ENCODE measurements at places on chromosomes 4 and X. TPM values are rescaled to one million over a fixed set of nuclear protein-coding genes. Genes with fewer than 3 reads are reported as not detected.

DNA sequence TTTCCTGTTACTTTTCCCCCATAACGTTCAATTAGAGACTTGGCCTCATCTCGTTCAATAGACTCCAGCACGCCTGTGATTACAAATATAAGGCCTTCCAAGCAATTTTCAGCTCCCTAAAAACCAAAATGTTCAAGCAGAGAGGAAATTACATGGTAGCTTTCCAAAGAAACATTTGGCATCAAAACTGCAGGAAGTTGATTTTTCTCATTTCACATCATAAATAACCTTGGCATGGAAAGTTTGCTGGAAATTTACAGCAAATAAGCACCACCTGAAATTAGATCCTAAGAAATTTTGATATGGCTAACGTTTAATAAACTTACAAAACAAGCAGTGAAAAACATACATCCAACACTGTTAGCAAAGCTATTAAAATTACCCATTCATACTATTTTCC is 53.3 kb downstream of the RFC1 start:
- H3K36me3 ChIP-seq = peaks cover 91% of the 10 kb centered on the region
- no peaks in the 10 kb centered on the region for H3K27me3 ChIP-seq
- H3K4me1 ChIP-seq = no peaks in the 10 kb centered on the region
- no peak for DNase-seq
- H3K27ac ChIP-seq = no peak overlapping the region

GRCh38 chrX:136192839-136193414 is 45.6 kb downstream of the FHL1 start:
- DNase-seq = no peak
- H3K36me3 ChIP-seq = no peaks in the 10 kb centered on the region
- peaks cover 14% of the 10 kb centered on the region for H3K4me1 ChIP-seq
- no peak overlapping the region for H3K27ac ChIP-seq
- no peaks in the 10 kb centered on the region for H3K27me3 ChIP-seq

- no peak overlapping the region for H3K27ac ChIP-seq
- no peak for DNase-seq
- peaks cover 26% of the 10 kb centered on the region for H3K4me1 ChIP-seq
- no peak overlapping the region for H3K4me3 ChIP-seq
Measured at GRCh38 chrX:155068165-155068564, 2.8 kb downstream of the CMC4 start.

GRCh38 chr4:133320576-133321170 is 171.6 kb downstream of the PCDH10 start:
- peak; percentile 1 for DNase-seq
- no peaks in the 10 kb centered on the region for H3K27me3 ChIP-seq
- no peak overlapping the region for H3K4me3 ChIP-seq
- H3K27ac ChIP-seq = no peak overlapping the region
- H3K4me1 ChIP-seq = no peaks in the 10 kb centered on the region

DNA sequence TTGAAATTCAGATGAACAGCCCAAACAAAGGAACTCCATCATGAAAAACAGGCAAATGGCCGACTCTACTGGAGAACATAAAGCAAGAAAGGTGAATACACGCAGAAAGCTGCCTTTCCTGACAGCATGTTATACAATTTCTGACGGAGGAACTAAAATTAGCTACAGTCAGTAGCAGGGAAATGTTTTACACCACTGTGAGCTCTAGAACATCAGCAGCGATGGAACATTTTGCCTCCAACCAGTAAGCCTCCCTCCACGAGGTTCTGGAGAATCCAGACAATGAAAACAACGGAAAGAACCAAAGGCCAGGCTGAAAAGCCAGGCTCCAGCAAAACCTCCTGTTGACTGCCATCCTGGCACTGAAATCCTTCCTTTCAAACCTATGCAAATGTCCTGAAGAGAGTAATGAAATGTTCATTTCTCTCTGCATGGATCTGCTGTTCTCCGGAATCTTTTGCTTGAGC is 78.9 kb downstream of the IRF2 start:
- peaks cover 74% of the 10 kb centered on the region for H3K36me3 ChIP-seq
- H3K27ac ChIP-seq = peak overlapping the region; percentile 9
- peaks cover 27% of the 10 kb centered on the region for H3K4me1 ChIP-seq
- H3K4me3 ChIP-seq = peak overlapping the region; percentile 12

- H3K4me1 ChIP-seq = no peaks in the 10 kb centered on the region
- no peak for DNase-seq
- no peak overlapping the region for H3K27ac ChIP-seq
- no peaks in the 10 kb centered on the region for H3K36me3 ChIP-seq
- H3K4me3 ChIP-seq = no peak overlapping the region
Measured at GRCh38 chrX:151695583-151696340, 504 bp downstream of the PRRG3 start.

DNA sequence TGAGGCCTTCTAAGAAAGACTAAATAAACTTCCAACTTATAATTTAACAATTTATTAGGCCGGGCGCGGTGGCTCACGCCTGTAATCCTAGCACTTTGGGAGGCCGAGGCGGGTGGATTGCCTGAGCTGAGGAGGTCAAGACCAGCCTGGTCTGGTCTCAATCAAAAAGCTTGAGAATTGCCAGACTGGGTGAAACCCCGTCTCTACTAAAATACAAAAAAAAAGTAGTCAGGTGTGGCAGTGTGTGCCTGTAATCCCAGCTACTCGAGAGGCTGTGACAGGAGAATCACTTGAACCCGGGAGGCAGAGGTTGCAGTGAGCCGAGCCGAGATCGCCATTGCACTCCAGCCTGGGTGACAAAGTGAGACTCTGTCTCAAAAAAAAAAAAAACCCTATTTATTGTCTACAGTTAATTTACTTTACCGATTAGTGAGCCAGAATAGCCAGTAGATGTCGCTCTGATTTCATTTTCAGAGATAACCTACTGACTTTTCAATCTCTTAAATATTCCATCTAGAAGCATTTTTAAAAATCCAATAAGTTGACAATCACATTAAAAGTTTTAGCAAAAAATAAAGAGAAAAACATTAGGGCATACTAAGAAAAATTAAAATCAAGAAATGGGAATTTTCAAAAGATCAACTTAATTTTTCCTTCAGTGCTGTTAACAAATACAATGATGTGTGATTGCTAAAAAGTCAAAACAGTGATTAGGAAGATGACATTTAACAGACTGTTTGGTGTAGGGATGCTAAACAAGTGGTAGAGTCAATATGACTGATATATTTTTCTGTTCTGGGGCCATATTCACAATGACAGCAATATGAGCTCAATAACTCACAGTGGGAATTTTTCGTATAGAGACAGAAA is 4.3 kb upstream of the SHROOM3 start:
- H3K4me3 ChIP-seq = no peak overlapping the region
- DNase-seq = peak; percentile 65
- H3K27ac ChIP-seq = no peak overlapping the region
- H3K4me1 ChIP-seq = peaks cover 7% of the 10 kb centered on the region
- H3K36me3 ChIP-seq = no peaks in the 10 kb centered on the region

The NEXMIF gene
- total RNA-seq = 2.3 TPM

The CCDC160 gene
- not detected for total RNA-seq

The PDE5A gene
- 1.4 TPM for total RNA-seq

Measured in B cell (primary cell).